ENCODE measurements at places on chromosomes 6 and 20.

- DNase-seq: no peak
Measured at GRCh38 chr6:154298297-154298696, 58.3 kb downstream of the IPCEF1 start.

GRCh38 chr6:87806099-87806498, 104.1 kb upstream of the AKIRIN2 start:
- DNase-seq: no peak

DNA sequence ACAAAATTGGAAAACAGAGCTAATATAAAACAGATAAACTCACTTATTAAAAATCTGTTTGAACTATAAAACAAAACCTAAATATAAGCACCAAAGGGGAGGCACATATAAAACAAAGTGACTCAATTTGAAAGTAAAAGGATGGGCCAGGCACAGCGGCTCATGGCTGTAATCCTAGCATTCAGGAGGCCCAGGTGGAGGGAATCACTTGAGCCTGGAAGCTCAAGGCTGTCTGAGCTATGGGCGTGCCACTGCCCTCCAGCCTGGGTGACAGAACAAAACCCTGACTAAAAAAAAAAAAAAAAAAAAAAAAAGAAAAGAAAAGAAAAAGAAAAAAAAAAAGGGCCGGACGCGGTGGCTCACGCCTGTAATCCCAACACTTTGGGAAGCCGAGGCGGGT, 31.1 kb upstream of the SMAP1 start:
- no peak for DNase-seq

DNA sequence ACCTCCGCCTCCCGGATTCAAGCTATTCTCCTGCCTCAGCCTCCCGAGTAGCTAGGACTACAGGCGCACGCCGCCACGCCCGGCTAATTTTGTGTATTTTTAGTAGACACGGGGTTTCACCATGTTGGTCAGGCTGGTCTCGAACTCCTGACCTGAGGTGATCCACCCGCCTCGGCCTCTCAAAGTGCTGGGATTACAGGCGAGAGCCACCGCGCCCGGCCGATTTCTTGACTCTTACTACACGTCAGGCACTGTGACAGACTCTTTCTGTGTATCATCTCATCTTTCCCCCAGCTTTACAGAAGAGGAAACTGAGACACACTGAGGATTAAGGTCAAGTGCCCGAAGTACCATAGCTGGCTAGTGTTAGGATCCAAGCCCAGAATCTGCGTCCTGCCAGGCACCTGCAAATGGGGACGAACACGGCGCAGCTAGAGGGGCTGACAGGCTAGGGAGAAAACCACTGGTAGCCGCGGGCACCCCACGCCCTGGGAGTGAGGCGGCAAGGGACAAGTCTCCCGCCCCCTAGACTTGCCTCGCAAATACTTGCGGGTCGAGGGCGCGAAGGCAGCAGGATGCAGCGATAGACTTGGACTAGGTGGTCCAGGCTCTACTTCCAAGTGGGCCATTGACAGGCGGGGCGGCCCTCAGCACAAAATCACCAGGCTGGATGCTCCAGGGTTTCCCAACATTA, 1.1 kb upstream of the TAF8 start:
- no peak for DNase-seq

- DNase-seq: no peak
Measured at GRCh38 chr20:35637276-35637675, 21.6 kb downstream of the SPAG4 start.

DNA sequence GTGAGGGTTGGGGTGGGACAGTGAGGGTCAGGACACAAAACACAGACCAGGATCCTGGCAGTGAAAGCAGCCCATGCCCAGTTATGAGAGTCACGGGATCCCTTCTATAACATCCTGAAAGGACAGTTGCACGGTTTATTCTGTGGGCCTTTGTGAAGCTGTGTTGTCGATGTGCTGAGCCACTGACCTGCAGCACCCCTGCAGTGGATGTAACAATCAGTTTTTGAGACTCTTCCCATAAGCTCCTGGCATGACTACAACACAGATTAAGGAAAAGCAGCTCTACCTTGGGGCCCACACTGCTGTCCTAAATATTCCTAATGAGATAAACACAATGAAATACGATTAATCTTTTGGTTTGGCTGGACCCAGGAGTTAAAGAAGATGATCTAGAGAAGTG, 3.7 kb downstream of the PYGB start:
- no peak for DNase-seq

- peak; percentile 7 for DNase-seq
Measured at GRCh38 chr6:37324131-37325033, 29.4 kb upstream of the RNF8 start.

Data from T-helper 2 cell treated with Interferon-gamma antibody and Interleukin-4, amounts not matched to agents 5 μg/mL and 100 μg/mL, for 36 hours (primary cell).